ENCODE measurements at places on chromosomes 2 and 18. TPM values are rescaled to one million over a fixed set of nuclear protein-coding genes. Genes with fewer than 3 reads are reported as not detected.

DNA sequence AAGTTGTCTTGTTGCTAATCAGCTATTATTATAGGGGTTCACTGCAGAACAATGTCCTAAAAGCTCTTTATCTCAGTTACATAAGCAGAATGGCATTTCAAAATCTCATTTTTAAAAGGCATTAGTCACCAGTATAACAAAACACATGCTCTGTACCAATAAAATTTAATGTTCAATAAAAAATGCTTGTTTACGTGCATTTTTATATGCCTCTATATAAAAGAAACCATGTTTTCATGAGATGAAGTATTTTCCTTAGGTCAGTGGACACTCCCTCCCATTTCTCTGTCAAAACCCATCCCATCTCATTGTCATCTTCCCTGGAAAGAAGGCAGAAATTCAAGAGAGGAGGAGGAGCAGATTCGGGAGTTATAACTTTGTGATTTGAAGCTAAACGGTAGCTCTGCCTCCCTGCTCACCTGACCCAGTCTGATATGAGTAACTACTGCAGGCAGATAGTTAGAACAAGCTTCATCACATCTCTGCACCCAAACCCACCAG lies 231.9 kb upstream of the SIX2 start:
- no peak for DNase-seq

- DNase-seq = no peak
Measured at GRCh38 chr2:54084600-54084999, 30.8 kb upstream of the ACYP2 start.

Gene ITGA6
- 42.3 TPM for total RNA-seq

DNA sequence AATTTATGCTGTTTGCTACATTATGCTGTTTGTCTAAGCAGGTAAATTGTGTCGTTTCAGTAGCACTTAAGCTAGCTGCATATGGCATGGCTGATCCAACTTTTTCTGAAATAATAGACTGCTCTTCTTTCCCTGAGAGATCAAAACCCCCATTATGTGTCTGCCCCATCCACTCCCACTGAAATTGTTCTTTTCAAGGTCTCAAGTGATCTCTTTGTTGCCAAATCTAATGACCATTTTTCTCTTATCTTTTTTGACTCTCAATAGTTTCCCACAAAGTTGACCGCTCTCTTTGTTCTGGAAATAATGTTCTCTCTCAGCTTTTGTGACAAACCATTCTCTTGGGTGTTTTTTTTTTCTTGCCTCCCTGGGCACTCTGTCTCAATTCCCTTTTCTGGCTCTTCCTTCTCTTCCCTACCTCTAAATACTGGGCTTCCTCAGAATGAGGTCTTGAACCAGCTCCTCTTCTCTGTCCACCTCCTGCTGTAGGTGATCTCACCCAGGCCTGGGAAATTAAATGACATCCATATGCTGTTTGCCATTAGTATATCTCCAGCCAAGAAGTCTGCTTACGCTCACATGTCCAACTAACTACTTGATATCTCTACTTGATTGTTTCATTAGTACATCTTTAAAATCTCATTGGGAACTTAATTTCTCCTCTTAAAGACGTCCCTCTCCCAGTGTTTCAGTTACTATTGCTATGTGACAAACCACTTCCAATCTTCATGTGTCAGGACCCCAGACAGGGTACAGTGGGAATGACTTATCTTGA lies 107.3 kb upstream of the TLK1 start:
- DNase-seq = no peak

DNA sequence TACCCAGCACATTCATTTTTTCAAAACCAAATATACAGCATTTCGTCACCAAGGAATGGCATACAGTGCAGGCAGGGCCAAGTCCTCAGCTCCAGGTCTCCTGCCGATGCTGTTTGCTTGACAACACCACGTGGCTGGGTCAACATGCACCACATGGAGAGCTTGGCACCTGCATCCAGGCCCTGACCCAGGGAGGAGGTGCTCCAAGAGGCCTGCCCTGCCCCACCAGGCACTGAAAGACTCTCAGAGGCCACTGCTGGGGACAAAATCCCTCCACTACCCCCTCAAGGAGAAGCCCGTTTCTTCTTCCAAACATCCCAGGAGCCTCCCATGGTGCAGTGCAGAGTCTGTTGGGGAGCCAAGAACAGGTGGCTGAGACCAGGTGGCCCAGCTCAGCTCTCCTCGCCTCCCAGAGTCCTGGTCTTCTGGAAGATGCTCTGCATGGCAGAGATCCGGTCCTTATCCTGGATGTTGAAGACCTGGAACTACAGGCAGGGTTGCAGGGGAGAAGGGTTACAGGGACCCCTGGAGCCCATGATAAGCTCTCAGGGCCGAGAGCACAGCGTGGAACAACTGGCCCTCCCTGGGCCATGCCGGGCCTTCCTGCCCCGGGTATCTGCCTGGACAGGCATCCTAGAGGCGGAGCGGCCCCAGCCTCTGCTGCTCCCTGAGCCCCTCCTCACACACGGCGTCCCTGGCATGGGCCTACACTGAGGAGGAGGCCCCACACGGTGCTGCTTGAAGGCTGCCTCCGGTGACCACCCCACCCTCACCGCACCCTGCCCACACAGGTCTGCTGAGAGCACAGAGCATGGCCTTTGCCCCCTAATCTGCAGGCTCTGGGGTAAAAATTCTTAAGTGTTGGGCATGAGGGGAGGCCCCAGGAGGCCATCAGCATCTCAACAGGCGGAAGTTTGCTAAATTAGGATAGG lies 9.0 kb downstream of the MAB21L4 start:
- DNase-seq = no peak

GRCh38 chr2:196324211-196324610 lies 152.8 kb upstream of the STK17B start:
- no peak for DNase-seq

Gene RALBP1
- 60.2 TPM for total RNA-seq

DNA sequence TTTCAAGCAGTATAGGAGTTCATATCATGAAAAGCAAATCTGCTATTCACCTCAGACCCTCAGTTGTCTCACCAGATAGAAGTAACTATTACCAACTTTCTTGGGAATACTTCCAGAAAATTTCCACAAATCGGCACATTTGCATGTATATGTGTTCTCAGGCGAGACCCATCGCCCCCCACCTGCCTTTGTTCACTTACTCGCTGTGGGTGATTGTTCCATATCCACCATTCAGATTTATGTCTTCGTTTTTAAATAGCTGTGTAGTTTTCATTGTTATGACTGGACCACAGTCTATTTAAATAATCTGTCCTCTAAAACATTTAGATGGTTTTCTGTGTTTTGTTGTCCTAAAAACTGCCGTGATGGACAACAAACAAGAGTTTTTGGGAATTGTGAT lies 3.3 kb downstream of the TRIM54 start:
- no peak for DNase-seq

Gene OSR1
- 124 TPM for total RNA-seq

Measured in omental fat pad (tissue), 4 donors.